Fibroblast of skin of abdomen (primary cell): ENCODE measurements at places on chromosomes 5 and 9.

GRCh38 chr9:91061506-91061905 lies 259.9 kb downstream of the SYK start:
- no peak for DNase-seq

DNA sequence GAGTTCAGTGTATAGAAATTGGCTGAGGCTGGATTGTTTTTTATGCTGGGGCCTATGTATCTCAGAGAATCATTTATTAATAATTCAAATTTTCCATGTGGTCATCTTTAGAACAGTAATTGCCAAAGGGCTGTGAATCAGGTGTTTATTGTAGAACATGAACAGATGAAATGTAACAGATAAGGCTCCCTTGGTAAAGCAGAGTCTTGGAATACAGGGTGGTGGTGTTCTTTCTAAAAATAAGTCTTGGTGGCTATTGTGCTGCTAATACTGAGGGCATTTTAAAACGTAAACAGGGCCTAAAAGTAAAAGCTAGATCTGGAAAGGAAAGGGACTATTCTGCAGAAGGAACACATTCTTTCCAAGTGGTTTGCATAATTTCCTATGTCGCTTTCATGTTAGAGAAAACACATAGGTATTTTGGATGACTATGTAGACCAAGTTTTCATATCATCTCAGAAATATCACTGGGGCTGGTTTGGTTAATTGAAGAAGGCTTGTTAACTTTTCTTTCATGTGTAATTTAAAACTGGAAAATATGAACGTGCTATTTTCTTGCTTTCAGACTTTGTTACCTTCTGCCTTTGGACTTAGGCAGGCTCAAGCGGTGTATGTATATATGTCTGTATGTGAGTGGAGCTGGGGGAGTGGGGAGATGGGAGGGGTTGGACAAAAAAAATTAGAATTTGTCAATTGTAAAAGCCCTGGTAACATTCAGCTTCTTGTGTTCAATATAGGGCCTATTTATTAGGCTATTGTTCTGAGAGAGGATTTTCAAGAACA lies 119.9 kb upstream of the ANKRD55 start:
- DNase-seq: no peak

DNA sequence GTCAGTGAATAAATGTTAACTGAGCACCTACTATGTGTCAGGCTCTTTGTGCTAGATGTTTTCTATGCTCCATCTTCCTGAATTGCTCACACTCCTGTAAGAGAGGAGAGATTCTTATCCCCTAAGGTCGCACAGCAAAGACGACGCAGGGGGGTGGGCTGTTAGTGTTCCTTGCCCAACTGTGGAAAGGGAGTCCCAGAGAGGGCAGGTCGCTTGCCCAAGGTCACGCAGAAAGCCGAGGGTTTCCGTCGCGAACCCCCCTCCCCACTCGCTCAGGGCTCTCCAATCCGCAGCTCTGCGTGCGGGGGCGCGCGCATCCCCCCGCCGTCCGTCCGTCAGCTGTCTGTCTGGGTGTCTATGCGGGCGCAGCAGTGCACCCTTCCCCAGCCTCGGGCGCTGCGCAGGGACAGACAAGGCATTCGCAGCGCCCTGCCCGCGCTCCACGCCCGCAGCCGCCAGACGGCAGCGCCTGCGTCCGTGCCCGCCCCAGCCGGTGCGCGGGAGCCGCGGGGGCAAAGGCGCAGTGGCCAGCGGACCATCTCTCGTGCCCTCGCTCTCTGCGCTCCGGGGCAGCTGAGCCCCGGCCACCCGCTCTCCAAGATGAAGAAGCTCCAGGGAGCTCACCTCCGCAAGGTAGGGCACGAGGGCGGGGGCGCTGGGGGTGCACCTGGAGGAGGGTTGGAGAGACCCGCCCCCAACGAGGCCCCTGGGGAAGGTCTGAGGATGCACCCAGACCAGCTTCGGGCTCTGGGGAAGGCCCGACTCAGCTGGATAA lies at the start of gene SLC6A7:
SLC6A7 (plus strand) TSS at position 335 of the 775 bp plus-strand sequence; CDS start at position 601, 266 bp downstream.
- no peak for DNase-seq

GRCh38 chr5:153601377-153601776 lies 110.9 kb downstream of the GRIA1 start:
- DNase-seq: no peak

GRCh38 chr5:41878173-41878572 lies 7.9 kb upstream of the OXCT1 start:
- no peak for DNase-seq

DNA sequence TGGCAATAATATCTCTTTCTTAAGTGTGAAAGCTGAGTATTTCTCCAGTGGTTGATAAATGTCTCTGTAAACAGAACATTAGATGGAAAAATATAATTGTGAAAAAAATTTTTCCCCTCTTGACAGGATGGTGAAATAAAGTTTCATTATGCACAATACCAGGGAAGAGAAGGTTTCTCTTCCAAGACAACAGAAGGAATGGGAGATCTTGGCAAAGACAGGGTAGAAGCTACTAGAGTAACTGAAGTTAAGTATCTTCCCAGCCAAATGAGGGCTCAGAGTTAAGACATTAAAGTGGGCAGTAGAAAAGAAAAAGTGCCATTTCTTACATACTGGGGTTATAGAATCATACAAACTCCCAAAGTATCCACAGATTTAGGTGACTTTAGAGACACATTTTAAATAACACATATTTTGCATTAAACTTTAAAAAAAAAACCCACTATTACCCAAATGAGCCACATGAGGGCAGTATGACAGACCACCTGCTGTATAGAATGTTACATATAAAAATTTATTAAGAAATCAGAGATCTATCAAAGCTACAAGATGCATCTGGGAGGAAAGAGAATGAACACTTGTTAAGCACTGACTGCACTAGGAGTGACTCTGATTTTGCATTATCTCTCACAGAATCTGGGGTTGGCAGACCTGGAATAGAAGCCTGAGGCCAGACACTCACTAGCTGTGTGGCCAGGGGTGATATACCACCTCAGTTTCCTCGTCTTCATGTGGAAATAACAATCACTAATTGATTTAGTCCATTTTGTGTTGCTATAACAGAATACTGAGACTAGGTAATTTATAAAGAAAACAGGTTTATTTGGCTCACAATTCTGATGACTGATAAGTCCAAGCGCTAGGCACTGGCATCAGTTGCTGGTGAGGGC lies 98.5 kb downstream of the ARSB start:
- DNase-seq: no peak

GRCh38 chr9:4290427-4290837 lies 9.4 kb downstream of the GLIS3 start:
- no peak for DNase-seq

- no peak for DNase-seq
Observed at GRCh38 chr5:81558188-81558587, 164.3 kb upstream of the ACOT12 start.

GRCh38 chr5:94849821-94850736 lies 231.6 kb downstream of the SLF1 start:
- peak; percentile 54 for DNase-seq

- DNase-seq: no peak
Observed at GRCh38 chr5:176535664-176536131, 1.5 kb downstream of the RNF44 start.

GRCh38 chr5:97455996-97456395 lies 272.9 kb upstream of the RIOK2 start:
- no peak for DNase-seq

DNA sequence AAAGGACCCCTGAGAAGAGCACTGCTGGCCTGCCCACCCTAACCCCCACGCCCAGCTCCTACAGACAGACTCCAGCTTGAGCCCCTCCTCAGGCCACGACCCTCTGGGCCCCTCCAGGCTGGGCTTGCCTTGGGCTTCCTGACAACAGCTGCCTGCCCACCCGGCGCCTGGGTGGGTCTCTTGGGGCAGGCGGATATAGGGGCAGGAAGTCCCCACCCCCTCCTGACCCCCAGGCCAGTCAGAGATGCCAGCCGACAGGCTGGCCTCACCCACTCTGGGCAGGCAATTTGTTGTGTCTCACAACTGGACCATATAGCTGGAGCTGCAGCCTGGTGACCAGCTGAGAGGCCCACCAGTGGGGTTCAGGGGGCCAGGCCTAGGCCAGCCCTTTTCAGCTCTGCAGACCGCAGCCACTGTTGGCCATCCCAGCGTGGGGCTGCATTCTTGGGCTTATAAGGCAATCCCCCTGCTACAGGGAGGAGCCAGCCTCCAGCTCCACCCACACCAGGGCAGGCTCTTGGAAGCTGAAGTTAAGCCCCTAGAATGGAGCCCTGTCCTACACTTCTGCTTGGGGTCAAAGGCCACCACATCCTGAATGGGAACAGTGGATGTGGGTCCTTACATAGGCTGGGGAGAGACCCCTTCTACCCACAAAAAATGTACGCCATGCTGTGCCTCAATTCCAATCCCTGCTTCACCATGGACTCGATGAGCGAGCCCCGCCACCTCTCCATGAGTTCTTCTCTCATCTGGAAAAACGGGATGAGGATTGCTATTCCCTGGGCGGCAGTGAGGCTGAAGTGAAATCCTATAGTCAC lies 2.0 kb downstream of the PDLIM7 start:
- DNase-seq: peak; percentile 95

DNA sequence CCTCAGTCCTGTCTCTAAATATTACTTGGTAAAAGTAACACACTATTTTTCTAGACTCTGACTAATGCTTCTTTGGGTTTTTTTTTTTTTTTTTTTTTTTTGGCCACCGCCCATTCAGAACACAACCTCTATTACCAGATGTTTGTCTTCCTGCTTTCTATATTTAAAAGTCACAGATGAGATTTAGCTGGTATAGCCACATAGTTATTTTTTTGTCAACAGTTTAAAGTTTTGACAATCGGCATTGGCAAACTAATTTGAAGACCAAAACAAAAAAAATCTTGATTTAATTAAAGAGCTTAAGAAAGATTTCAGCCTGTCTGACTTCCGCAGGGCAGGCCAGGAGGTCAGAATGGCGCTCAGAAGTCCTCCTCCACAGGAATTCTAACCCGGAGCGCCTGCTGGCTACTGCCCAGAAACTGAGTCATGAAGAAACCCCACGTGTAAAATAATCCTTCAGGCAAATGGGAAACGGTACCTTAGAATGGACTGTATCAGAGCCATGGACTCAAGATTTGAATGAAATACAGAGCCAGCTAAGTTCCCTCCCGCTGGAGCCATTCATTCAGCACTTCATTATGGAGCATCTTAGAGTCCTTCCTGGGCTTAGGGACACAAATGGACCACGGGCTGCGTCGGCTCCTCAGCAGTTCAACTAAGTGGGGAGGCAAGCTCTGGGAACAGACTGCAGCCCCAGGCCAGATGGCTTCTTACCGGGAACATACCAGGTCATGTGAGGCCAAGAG lies 55.6 kb downstream of the PTPDC1 start:
- peak; percentile 99 for DNase-seq

DNA sequence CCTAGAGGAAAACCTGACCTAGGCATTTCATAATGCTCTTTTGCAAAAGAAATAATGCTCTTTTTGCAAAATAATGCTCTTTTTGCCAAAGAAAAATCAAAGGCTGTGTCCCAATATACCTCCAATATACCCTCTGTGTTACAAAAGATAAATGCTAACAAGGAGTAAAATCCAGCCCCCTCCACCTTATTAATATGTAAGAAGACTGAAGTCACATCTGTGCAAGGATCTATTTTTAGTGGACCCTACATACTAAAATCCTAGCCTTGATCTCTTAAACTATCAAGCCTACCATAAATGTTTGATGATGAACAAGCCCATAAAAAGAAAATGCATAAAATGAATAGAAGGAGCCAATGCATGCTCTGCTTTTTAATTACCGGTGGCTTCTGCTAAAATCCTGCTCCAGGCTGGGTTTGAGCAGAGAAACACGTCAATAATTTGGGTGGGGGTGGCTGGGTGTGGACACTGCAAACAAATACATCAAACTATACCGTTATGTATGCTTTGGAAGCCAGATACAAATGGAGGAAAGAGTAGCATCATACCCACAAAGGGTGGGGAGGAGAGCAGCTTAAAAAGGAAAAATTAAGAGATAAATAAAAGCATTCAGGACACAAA lies 131.6 kb downstream of the SEMA6A start:
- no peak for DNase-seq

DNA sequence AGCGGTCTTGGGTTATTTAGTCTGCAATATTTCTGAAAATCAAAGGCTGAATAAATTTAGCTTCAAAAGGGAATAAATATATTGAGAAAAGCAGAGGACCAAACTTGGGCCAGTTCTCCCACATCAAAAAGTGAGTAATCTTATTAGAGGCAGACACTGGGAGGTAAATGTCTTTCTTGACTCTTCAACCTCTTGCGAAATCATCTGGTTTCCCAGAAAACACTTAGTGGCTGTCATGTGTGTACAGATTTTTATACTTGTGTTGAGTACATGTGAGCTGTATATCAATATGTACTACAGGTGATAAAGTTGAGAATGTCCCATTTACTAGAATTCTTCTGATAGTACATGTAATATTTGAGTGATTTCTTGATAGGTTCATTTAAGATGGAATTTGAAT lies 454.9 kb downstream of the PRR16 start:
- peak; percentile 10 for DNase-seq

DNA sequence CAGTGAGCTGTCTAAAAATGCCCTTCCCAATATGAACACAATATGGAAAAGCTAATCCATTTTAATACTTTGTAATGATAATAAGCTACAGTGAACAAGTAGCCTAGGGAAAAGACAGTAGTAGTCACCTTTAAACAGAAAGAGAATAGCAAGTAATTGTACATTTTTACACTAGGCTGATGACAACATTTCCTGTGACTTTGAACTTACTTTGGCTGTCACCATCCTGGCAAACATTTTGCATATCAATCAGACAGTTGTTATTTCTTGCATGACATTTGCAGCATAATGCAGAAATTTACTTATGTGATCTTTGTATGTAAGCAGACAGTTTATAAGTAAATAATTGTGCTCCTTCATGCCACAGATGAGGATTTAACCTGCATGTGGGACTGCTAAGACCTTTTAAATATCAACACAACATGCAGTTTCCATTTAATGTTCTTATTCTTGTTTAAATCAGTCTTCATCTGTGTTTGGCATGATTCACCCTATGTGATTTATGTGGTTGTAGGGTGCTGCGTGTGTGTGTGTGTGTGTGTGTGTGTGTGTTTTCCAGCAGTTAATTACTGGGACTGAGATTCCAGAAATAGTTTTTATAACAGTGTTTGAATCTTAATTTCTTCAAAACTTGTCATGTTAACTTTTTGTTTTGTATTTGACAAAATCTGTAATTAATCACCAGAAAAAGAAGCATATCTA lies 997.1 kb upstream of the ARRDC3 start:
- peak; percentile 52 for DNase-seq

DNA sequence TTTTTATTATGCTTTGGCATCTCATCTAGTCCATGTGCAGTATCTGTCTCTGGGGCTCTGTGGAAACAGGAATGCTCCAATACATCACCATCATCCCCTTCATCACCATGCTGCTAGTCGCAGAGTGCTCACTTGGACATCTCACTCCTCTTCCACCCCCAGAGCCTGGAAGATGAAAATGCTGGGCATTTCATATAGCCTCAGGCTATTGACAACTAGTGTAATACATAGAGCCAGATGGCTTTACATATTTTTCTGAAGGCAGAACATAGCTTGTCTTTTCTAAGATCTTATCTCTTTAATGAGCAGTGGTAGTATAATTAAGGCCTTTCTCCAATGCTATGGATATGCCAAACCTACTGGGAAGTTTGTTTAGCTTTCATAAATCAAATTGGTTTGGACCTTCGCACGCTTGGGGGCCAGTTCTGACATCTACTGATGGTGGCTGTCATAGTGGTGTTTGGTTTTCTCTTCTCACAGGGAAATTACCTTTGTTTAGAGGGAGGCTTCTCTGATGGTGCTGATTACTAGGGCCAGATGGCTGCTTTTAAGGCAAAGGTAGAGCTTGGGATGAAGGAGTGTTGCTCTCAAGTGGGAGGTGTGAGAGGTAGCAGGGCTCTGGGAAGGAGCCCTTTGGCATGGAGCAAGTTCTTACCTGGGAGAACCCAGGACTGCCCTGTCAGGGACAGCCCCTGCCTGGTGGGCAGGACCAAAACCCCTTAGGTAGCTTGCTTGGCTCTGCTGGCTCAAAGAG lies 63.1 kb upstream of the CXCL14 start:
- DNase-seq: no peak

GRCh38 chr9:69386651-69387050 lies 61.6 kb downstream of the ENTREP1 start:
- DNase-seq: no peak
